ENCODE measurements at places on chromosomes 11 and 22.

DNA sequence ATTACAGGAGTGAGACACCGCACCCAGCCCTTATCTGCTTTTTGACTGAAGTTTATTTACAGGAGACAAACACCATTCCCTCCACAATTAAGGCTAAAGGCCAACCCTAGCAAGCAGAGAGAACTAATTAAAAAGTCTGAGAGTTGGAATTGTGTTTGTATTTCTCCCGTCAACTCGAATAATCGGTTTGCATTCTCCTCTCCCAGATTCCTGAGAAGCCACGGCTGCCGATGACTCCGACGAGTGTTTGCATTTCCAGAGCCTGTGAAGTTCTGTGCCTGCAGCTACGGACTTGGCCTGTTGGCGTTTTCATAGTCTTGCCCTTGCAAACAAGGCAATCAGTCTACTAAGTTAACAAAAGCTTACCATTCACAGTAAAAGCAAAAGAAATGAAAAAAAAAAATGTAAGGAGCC is 73.2 kb upstream of the NUP50 start:
- no peak for DNase-seq

DNA sequence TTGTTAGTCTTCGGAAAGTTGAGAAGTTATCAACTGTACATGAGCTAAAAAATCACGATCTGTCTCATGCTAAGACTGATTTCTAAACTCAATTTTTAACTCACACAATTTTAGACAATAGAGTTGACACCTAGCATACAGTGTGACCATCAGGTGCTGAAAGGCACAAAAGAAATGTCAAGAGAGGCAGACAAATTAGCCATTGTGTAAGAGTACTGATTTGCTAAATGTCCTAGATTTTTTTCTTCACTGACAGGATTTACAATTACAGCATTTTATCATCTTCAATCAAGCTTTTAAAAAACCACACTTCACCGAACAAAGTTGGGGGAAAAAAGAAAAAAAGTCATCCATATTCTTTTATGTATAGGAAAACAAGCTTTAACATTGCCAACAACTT is 7.0 kb downstream of the LGR4 start:
- DNase-seq, result no peak

GRCh38 chr11:75334976-75335375 is 16.5 kb downstream of the ARRB1 start:
- DNase-seq, result no peak

DNA sequence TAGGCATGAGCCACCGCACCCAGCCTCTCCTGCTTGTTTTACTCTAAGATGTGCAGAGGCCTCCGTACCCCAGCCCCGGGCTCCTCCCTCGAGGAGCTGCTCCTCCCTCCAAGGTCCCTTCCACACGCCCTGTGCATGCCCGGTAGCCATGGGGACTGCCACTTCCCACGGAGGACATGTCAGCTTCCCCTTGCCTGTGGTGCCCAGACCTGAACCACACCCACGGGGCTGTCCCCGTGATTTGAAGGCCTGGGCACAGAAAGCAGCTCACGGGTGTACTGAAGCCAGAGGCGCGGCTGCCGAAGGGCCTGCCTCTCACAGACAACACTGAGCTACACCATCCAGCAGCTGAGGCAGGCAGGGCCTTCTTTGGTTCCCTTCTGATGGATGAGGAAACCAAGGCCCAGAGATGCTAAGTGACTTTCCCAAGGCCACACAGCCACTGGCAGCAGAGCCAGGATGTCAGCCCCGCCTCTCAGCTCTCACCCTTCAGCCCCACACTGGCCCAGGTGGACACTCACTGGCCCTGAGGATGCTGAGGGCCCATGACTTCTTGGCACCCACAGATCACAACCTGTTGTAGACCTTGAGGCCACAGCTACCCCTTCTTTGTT is 7.3 kb downstream of the INS start:
- DNase-seq, result no peak

DNA sequence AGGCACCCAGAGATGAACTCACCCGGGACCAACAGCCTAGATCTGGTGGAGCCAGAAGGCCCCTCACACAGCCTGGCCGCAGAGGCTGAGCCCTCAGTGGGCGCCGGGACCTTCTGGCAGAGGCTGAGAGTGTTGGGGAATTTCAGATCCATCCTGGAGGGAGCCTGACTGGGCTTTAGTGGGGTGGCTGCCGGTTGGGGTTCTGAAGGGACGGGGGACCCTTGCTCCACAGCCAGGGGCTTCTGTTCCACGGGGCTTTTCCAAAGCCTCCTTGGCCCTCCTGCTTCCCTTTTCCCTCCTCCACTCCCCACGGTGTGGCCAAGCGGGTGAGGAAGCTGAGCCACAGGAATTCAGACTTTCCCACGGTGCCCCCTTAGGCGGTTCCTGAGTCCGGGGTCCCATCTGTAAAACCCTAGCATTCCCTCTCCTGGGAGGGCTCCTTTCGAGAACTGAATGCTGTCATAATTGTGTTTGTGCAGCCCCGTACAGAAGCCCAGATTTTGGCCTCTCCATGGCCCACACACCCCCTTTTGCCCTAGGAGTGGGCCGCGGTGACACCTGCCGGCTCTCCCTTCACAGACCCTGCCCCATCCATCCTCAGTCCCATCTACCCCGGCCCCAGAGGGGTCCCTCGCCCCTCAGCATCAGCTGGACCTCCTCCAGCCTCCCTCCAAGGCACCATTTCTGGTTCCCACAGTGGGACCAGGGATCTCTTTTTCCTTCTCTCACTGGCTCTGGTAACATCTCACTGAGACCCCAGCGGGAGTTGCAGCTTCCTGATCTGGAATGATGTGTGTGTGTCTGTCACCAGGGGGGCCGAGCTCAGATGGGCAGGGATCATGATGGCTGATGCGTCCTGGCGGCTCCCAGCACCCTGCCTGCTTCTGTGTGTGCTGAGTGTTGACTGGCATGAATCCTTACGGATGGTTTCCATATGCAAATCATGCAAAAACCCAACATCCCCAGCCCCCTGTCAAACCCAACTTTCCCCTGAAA is 1048.4 kb downstream of the TBC1D22A start:
- no peak for DNase-seq

- no peak for DNase-seq
Measured at GRCh38 chr11:60647087-60647486, 52.3 kb upstream of the MS4A8 start.

DNA sequence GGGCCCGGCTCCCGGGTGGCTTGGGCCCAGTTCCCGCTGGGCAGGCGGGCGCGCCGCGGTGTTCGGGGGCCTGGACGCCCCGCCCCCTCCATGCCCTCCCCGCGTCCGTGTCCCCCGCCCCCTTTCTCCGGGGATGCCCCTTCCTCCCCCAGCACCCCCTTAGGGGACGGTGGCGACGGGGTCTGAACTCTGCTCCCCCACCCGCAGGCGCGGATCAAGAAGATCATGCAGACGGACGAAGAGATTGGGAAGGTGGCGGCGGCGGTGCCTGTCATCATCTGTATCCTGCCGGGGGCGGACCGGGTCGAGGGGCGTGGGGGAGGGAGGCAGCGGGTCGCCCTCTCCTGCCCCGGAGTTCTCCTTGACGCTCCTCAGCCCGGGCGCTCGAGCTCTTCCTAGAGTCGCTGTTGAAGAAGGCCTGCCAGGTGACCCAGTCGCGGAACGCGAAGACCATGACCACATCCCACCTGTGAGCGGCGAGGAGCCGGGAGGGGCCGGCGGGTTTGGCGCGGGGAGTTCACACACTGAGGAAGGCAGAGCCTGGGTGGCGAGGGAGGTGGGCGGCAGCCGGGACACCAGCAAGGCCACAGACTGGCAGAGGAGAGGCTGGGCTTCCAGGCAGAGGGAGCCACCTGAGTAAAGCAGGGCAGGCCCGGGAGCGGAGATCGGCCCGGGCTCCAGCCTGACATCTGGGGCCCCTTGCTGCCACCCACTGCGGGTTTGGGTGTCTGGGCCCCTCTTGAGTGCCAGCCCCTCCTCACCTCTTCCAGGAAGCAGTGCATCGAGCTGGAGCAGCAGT is 546 bp downstream of the DRAP1 start:
- no peak for DNase-seq

DNA sequence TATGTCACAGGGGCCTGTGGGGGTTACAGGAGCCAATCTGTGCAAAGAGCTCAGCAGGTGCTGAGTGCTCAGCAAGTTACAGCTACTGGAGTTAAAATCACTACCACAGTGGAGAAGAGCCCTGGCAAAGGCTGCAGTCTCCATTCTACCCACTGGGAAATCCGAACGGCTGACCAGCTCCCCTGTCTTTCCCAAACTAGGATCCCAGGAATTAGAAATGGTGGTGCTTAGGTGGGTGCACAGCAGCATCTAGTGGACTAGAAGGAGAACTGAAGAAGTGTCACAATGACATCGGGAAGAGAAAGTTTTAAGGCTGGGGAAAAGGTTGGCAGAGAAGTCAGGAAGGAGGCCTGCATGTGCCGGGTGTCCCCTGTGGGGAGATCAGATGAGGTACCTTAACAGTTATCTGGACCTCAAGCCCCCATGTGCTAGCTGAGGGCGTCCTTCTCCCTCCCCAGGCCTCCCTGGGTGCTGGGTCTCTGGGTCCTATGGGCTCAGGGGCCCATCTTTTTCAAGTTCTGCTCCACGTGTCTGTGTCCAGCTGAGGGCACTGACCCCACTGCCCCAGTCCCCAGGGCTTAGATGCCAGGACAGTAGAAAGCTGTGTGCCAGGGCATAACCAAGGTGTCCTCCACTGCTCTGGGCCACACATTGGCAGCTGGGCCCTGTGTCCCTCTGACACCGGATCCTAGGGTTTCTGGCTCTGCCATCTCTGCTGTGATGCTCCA is 1.9 kb downstream of the PIWIL3 start:
- DNase-seq, result peak; percentile 4

DNA sequence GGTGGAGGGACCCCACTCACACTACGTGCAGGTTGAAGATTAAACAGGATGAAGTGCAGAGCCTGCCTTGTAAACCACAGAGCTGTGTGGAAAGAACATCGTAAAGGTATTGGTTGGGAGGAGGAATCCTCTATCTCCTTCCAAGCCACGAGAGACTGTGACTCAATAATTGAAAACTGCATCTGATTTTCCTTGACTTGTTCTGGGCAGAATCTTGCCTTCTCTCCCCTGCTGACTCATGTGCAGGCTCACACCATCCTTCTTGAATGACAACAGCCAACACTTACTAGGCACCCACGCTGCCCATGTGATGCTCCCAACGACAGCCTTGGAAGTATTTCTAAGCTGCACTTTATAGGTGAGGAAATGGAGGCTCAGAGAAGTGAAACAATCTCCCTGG is 563.0 kb downstream of the MIAT start:
- DNase-seq, result peak; percentile 78

DNA sequence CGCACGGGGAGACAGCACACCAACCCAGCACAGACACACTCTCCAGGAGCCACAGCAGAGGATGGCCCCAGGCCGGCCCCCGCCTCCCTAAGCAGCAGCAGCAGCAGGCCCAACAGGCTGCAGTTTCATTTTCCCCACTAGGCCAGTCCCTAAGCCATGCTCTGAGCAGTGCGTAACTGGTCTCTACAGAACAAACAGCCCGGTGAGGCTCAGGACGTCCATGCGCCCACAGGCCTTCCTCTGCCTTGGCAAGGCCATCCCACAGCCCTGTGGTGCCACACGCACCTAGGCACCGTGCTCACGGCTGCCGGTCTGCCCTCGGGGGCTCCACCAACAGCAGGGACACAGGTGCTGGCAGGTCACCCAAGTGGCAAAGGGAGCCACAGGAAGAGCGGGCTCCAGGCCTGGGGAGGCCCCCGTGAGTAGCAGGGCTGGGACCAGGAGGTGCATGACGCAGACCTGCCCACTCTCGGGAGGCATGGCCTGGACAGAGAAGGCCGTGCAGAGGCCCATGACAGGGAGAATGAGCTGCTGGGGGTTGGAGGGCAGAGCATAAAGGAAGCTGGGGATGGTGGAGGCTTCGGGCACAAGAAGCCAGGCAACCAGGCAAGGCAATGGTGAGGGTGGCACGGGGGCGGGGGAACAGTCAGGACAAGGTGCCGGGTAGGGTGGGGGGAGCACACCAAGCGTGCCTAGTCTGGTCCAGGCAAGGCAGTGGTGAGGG is 1.4 kb upstream of the MOB2 start:
- no peak for DNase-seq

GRCh38 chr22:23035557-23036277 is 34.6 kb upstream of the GNAZ start:
- DNase-seq, result no peak

All from GM04503 (cell line).